T-helper 17 cell (primary cell): ENCODE measurements at places on chromosomes 4 and X.

DNA sequence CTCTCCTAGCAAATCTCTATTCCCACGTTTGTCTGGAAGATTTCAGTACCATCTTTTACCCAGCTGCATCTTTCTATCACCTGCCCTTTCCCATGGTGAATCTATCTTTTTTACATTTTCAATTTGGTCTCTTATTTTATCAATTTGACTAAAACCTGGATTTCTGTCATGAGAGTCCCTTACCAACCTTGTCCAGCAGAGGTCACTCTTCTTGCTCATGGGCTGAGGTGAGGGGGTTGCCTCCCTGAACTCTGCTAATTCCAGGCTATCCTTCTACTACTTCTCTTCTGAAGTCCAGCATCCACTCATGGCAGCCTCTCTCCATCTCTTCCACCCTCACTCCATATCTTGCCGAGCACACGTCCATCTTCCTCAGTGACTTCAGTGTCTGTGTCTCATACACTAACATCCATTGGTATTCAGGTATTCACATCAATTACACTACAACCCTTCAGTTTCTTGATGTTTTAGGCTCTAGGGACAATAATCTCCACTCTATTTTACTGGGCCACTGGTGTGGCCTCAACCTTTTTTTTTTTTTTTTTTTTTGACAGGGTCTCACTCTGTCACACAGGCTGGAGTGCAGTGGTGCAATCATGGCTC, 17.8 kb upstream of the ZNF827 start:
- DNase-seq: peak; percentile 30

DNA sequence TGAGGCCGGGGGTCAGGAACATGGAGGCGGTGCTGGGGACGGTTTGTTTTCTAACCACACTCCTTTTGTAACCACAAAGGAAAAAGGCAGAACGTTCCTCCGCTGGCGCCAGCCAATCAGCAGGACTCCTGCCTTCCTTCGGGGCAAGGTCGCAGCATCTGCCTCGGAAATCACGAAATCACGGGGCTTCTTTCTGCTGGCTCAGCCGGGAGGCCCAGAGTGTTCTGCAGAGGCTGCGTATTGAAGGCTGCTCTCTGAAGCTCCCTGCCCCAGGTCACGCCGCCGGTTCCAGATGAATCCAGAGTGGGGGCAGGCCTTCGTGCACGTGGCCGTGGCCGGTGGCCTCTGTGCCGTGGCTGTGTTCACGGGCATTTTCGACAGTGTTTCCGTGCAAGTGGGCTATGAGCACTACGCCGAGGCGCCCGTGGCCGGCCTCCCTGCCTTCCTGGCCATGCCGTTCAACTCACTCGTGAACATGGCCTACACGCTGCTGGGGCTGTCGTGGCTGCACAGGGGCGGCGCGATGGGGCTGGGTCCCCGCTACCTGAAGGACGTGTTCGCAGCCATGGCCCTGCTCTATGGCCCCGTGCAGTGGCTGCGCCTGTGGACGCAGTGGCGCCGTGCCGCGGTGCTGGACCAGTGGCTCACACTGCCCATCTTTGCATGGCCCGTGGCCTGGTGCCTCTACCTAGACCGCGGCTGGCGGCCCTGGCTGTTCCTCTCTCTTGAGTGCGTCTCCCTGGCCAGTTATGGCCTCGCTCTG, 9.4 kb downstream of the TMEM187 start:
- DNase-seq: peak; percentile 53

- no peak for DNase-seq
Measured at GRCh38 chr4:7444731-7445130, 10.0 kb upstream of the PSAPL1 start.

DNA sequence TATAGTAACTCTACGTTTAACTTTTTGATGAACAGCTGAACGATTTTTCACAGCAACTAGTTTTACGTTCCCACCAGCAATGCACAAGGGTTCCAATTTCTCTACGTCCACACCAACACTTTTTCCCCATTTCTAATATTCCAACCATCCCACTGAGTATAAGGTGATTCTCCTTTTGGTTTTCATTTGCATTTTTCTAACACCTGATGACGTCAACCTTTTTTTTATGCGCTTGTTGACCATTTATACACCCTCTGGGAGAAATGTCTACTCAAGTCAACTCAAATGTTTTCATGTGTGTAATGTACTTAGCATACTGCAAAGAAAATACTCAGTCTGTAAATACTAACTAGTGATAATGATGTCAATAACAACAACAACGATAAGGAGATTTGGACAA, 177.2 kb upstream of the TENM3 start:
- no peak for DNase-seq

DNA sequence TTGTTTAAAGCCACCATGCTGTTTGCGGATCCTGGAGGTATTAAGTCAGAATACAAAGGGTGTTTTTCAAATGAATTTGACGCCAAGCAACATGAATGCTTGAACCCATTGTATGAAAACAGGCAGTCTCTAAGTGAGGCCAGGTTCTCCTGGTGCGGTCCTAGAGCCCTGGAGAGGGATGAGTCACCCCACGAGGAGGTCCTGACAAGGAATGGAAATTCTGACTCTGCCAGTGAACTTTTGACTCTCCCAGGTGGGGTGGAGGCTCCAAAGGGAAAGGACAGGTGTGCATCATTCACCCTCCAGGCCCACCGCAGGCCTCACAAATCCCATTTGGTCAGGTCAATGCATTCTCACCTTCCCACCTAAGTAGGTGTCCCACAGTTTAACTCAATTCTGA, 1.5 kb downstream of the TRIM2 start:
- DNase-seq: no peak

DNA sequence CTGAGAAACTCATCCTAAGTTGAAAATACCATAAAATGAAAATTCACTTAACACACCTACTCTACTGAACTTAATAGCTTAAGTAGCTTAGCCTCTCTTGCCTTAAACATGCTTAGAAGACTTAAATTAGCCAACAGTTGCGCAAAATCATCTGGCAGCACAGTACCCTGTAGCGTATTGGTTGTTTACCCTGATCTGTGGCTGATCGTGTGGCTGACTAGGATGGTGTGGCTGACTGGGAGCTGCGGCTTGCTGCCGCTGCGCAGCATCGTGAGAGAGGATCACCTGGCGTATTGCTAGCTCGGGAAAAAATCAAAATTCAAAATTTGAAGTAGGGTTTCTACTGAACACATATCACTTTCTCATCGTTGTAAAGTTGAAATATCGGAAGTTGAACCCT, 6.3 kb downstream of the RUFY3 start:
- DNase-seq: no peak

DNA sequence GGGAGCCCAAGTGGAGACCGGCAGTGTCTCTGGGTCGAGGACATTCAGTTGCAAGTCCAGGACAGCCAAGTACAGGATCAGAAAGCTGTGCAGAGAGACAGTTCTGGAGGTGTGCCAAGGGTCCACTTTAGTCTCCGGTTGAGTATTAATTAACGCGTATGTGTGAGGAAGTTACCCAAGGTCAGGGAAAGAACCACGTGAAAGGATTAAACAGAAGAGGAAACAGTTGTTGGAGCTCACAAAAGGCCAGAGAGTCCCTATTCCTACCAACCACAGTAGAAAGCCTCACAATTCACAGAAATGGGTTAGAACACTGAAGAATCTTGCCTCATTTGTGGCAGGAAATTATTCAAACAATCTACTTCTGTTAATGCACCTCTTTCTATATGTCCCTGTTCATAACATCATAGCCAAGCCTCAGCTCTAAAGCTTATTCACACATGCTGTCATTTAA, 17.9 kb upstream of the NSUN7 start:
- no peak for DNase-seq

- no peak for DNase-seq
Measured at GRCh38 chr4:75179510-75179909, 246.6 kb downstream of the PARM1 start.

GRCh38 chr4:136329042-136329662, 1203.1 kb downstream of the PCDH18 start:
- DNase-seq: no peak

GRCh38 chr4:188270273-188271069, 131.2 kb downstream of the TRIML1 start:
- DNase-seq: no peak

GRCh38 chrX:129759576-129760061, 20.1 kb upstream of the SASH3 start:
- no peak for DNase-seq

DNA sequence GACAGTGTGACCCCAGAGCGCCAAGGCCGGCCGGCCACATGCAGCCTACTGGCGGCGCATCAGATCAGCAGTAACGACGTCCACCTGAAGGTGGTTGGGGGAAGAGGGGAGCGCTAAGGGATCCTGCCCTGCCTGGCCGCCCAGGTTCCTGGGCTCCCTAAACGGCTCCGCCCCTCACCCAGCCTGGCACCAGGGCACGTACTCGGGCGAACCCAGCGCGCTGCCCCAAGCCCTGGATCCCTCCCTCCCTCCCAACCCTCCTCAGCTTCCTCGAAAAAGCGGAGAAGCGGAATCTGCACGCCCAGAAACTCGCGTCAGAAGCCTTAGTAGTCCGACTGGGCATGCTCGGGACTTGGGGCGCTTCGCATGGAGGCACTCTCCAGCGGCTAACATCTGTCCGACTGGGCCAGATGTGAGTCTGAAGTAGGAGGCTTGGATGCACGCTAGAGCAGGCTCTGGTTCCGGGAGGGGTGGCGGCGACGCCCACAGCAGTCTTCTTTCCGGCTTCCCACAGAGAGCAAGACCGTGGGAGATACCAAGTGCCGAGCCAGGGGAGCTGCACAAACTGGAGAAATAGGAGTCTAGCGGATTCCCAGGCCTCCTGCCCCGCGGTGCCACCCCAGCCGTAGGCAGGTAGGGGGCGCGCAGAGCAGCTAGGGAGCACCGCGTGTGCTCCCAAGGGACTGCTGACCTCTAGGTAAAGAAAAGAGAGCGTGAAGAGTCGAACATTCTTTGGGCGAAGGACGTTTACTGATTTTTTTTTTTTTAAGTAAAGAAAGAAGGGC, 114.3 kb upstream of the TEX13C start:
- no peak for DNase-seq

- DNase-seq: no peak
Measured at GRCh38 chrX:37752936-37753335, 26.9 kb upstream of the CYBB start.

- no peak for DNase-seq
Measured at GRCh38 chrX:37895795-37896510, 48.6 kb upstream of the DYNLT3 start.

- no peak for DNase-seq
Measured at GRCh38 chr4:69057620-69058409, 38.5 kb upstream of the UGT2B7 start.

DNA sequence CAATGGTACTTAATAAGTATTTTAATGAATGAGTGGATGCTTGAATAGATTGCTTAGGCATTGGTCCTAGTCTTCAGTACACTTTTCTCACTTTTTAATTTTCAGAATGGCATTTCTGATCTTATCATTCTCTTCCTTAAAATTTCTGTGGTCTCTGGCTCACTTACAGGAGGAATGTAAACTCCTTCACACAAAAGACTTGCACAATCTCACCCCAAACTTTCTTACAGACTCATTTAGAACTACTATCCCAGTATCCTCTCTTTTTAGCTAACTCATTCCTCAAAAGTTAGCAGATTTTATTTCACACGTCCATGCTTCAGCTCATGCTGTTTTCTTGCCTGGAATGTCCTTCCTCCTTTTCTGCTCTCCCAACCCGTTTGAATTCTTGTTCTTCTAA, 350.1 kb downstream of the GRXCR1 start:
- no peak for DNase-seq

- DNase-seq: no peak
Measured at GRCh38 chr4:150547154-150547838, 34.7 kb upstream of the MAB21L2 start.

DNA sequence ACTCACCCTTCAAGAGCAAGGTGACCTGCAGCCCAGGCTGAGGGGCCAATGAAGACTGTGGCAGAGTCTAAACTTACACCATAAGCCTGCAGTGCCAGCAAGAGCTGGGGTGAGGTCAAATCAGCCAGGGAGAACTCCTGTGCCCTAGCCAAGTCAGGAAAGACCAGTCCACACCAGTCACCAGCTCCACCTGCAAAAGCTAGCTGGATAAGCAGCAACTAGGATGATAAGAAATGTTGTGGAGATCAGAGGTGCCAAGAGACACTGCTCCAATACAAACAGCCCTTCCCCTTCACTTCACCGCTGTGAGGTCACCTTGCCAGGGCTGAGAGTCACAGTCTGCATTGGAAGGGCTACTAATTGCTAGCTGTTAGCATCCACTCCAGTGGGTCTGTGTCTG, 31.3 kb downstream of the NIPAL1 start:
- no peak for DNase-seq

DNA sequence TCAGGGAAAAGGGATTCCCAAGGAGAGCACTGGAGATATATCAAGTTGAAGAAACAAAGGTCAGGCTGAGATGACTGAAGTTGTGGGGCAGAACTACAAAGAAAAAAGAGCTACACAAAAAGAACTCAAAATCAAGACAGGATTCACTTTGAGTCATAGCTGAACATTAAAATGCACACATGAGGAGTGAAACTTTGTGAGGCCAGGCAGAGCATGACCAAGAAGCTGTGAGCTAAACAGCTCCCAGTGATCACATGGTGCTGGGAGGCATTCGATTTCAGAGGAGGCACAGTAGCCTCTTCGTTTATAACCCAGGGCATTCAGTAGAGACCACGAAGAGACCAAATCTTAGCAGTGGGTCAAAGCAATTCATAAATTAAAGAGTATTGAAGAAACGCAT, 145.3 kb downstream of the ATRX start:
- no peak for DNase-seq

DNA sequence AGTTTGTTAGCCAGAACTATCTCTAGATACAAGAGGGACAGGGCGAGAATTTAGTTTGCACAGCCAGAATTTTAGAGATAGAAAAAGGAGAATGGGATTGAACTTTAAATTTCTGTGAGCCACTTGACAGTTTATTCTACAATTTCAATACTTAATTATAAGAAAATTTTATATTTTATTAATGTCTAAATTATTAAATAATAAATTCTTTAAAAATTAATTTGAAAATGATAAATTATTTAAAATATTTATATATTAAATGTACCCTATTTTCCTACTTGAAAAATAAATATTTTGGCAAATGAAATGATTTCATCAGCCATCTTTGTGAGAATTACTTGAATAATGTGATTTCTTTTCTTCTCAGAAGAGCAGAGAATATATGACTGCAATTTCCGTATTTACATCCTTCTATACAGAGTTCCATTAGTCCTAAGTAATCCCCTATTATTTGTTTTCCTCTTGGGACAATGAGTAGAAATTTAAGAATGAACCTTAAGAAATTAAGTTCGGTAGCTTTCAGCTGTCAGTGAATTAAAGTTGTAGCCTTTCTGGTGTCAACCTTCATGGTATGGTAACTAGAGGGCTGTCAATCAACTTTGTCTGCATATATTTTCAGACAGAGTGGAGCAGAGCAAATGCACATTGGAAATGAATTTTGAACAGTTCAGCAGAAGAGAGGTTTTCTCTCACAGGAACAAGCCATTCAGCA, 763.9 kb downstream of the PCDH18 start:
- DNase-seq: no peak

GRCh38 chrX:26254436-26254835, 38.5 kb downstream of the MAGEB5 start:
- DNase-seq: no peak

DNA sequence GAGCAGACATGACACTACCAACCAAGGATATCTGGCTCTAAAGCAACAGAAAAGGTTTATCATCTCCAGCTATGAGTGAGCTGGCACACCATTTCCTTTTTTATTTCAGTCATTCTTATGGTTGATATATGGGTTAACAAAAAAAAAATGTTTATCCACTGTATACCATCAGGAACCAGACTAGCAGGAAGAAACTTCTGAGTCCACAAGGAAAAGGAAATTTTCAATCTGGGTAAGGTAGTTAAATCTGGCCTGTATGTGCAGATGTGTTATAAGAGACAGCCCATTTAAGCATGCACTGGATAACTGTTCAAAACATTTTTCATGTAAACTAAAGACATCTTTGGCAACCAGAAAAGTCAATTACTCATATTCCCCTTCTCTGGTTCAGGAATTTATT, 35.0 kb downstream of the AMMECR1 start:
- no peak for DNase-seq
